CD8-positive, alpha-beta memory T cell (primary cell): ENCODE measurements at places on chromosomes 1 and 21. TPM values are rescaled to one million over a fixed set of nuclear protein-coding genes. Genes with fewer than 3 reads are reported as not detected.
A peak's percentile ranks its signal among the peaks of the same experiment; 100 is the strongest.

DNA sequence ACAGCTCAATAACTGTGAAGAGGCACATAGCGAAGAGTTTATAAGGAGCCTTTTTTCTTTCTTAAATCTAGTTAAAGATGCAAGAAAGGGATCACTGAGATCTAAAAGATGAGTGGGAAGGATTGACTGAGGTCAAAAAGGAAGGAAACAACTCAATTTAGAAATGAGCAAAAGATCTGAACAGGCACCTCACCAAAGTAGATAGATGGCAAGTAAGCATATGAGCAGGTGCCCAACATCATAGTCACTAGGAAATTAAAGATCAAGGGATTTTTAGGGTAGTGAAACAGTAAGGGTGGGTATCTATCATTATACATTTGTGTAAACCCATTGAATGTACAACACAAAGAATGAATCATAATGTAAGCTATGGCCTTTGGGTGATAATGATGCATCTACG is 44.6 kb upstream of the CSF1 start:
- H3K4me1 ChIP-seq = no peaks in the 10 kb centered on the region
- H3K4me3 ChIP-seq = no peak overlapping the region
- no peak overlapping the region for H3K27ac ChIP-seq
- H3K36me3 ChIP-seq = no peaks in the 10 kb centered on the region

DNA sequence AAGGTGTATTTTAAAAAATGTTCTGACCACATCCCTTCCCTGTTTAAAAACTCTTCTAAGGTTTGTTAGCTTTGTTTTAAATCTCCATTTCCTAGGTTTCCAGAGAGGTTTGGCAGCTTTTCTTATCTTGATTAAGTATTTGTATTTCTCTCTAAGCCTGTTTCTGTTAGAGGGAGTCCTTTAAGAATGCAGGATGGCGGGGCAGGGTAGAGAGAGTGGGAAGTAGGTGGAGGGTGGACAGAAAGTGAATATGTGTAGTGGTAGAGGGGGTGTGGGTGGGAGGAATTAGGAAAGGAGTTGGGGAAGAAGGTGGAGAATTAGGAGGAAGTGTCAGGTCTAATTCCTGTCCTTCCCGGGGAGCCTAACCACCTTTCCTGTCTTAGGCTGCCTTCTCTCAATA is 21.2 kb upstream of the SERBP1 start:
- H3K27ac ChIP-seq = no peak overlapping the region
- no peaks in the 10 kb centered on the region for H3K4me1 ChIP-seq
- H3K4me3 ChIP-seq = no peak overlapping the region

DNA sequence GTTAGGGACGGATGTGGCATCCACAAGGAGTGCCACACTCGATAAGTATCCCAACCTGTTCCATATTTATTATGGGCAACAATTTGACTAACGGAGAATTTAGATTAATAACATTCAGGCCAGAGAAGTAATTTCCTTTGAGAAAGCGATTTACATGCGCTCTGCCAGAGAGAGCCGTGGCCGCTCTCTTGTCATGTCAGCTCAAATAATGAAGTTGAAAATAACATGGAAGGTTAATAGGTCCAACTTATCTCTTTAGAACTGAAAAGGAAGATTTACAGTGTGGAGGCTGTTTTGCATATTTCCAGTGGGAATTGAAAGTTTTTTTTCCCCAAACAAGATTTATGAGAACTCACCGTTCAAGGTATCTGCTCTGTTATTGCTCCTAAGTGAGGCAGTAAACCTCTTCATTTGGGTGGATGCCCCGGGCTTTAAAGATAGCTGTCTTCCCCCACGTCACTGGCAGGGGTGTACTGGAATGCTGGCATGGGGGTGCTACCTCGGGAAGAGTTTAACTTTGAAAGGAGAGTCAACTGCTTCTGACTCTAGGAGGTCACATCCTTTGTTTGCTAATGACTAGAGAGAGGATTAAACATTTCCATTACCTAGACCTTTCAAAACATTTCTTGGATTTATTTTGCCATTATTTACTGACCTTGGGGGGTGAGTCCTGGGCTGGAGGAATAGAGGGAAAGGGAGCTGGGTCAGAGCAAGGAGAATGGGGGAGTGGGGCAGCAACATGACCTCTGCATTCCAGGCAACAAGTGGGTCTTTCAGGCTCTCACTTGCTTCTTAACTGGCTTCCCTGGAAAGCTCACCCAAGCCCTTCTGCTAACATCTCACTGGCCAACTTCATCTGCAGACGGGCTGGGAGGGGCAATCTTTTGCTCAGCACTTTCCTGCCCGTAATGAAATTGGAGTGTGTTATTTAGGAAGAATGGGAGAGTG is 204.2 kb downstream of the CAMTA1 start:
- no peak for DNase-seq
- no peak overlapping the region for H3K27ac ChIP-seq
- no peaks in the 10 kb centered on the region for H3K27me3 ChIP-seq
- H3K4me3 ChIP-seq = no peak overlapping the region
- H3K36me3 ChIP-seq = no peaks in the 10 kb centered on the region

DNA sequence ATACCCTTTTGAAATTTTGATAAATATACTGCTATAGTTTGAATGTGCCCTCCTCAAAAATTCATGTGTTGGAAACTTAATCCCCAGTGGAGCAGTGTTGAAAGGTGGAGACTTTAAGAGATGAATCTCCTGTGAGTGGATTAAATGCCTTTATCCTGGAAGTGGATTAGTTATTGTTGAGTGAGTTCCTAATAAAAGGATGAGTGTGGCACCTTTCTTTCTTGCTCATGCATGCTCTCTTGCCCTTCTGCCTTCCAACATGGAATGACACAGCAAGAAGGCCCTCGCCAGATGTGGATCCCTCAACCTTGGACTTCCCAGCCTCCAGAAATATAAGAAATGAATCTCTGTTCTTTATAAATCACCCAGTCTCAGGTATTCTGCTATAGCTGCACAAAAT is 51.8 kb downstream of the CD160 start:
- H3K4me1 ChIP-seq = no peaks in the 10 kb centered on the region
- DNase-seq = no peak
- no peaks in the 10 kb centered on the region for H3K27me3 ChIP-seq
- no peak overlapping the region for H3K27ac ChIP-seq

DNA sequence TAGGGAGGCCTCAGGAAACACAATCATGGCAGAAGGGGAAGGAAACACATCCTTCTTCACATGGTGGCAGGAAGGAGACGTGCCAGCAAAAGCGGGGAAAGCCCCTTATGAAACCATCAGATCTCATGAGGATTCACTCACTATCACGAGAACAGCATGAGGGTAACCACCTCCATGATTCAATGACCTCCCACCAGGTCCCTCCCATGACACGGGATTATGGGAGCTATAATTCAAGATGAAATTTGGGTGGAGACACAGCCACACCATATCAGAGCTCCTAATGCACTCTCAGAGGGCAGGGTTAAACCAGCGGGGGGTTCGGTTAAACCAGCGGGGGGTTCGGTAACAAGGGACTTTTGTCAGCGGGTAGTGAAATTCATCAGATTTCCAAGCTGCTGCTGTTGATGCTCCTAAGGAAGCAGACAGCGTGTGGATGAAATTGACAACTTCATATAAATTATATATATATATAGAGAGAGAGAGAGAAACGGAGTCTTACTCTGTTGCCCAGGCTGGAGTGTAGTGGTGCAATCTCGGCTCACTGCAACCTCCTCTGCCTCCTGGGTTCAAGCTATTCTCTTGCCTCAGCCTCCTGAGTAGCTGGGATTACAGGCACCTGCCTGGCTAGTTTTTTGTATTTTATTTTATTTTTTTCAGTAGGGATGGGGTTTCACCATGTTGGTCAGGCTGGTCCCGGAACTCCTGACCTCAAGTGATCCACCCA is 4.2 kb downstream of the CSTB start:
- no peaks in the 10 kb centered on the region for H3K36me3 ChIP-seq
- no peak for DNase-seq
- H3K4me3 ChIP-seq = no peak overlapping the region
- no peaks in the 10 kb centered on the region for H3K27me3 ChIP-seq
- no peak overlapping the region for H3K27ac ChIP-seq

DNA sequence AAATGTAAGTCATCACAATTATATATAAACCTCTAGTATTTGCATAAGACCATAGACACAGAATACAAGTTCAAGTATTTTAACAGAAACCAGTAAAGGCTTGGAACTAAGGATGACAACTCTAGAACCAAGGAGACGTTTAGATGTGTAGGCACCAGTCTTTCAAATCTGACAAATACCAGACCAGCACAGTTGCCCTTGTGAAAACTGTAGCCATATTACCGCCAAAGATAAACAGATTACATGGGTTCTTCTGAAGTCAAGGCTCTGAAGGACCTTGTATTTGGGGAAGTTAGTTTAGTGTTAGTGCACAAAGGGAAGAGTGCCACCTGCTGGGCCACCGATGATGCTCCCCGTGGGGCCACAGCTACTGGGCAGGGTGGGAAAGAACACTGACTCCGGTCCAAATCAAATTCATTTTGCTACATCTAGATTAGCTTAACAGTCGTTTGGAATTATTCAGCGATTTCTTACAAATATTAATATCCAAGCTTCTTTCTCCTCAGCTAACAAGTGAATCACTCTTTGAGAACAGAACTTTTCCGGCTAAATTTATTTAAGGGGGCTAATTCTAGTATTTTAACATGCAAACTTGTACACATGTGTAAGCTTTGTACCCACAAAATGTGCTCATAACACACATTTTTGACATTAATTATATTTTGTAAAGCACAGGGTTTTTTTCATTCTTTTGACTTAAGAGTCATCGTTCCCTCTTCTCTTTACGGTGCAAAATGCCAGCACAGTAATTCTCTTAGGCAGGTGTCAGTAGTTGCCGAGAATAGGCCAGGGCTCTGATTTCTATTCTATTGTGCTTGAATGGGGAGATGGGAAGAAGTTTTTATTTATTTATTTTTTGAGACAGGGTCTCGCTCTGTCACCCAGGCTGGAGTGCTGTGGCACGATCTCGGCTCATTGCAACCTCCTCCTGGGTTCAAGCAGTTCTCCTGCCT is 8.0 kb upstream of the NIBAN1 start:
- H3K4me1 ChIP-seq = no peaks in the 10 kb centered on the region
- H3K27ac ChIP-seq = no peak overlapping the region
- no peaks in the 10 kb centered on the region for H3K27me3 ChIP-seq
- no peak overlapping the region for H3K4me3 ChIP-seq
- no peaks in the 10 kb centered on the region for H3K36me3 ChIP-seq

- no peak overlapping the region for H3K27ac ChIP-seq
- no peaks in the 10 kb centered on the region for H3K36me3 ChIP-seq
- H3K27me3 ChIP-seq = no peaks in the 10 kb centered on the region
- no peaks in the 10 kb centered on the region for H3K4me1 ChIP-seq
- H3K4me3 ChIP-seq = no peak overlapping the region
Measured at GRCh38 chr1:88746916-88747315, 62.8 kb downstream of the PKN2 start.

- no peak overlapping the region for H3K27ac ChIP-seq
- H3K4me1 ChIP-seq = peaks cover 42% of the 10 kb centered on the region
- no peak overlapping the region for H3K4me3 ChIP-seq
- no peaks in the 10 kb centered on the region for H3K27me3 ChIP-seq
- DNase-seq = no peak
- no peaks in the 10 kb centered on the region for H3K36me3 ChIP-seq
Measured at GRCh38 chr1:244444854-244445253, 6.9 kb downstream of the ADSS2 start.

DNA sequence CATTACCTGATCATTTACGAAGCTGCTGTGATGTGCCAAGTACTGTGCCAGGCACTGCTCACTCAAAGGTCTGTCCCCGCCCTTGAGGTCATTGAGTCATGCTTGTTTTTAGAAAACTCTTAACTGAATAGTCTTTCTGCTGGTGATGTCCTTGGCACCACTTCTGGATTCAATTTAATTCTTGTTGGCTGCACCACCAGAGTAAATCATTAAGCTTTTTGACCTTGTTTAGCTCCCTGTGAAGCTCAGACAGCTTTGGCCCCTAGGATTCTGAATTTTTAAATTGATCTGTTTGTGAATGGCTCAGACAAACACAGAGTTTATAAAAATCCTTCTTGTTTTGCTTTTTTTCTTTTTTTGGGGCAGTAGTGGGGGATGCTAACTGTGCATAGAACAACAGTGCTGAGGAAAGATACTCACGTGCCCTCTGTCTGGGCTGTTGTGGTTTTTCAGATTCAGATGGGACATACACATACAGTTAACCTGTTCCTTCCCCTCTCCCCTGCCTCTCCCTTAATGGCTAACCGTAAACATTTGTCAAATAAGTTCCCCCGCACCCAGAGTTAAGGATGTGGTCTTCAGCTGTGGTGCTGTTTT is 67.6 kb downstream of the MTR start:
- peaks cover 8% of the 10 kb centered on the region for H3K4me1 ChIP-seq
- H3K36me3 ChIP-seq = peaks cover 59% of the 10 kb centered on the region
- no peak overlapping the region for H3K27ac ChIP-seq
- H3K27me3 ChIP-seq = no peaks in the 10 kb centered on the region
- H3K4me3 ChIP-seq = no peak overlapping the region

DNA sequence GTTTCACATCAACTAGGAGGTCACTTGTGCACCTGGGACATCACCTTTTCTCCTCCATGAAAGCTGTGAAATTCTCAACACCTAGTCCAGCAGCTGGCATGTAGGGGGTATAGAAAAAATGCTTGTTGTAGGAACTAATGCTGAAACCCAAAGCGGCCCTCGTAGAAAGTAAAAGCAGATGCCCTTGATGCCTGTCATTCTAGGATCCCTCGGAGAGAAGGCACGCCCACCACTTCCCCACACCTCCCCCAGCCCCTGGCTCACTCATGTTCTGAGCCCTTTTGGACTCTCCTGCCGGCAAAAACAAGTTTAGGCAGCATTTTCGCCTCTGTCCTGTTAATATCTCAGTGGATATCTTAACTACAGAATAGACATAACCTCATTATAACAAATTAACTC is 36.5 kb downstream of the RIPK4 start:
- no peaks in the 10 kb centered on the region for H3K36me3 ChIP-seq
- H3K27me3 ChIP-seq = peaks cover 4% of the 10 kb centered on the region
- H3K4me1 ChIP-seq = no peaks in the 10 kb centered on the region
- DNase-seq = no peak
- no peak overlapping the region for H3K27ac ChIP-seq

- DNase-seq = no peak
- no peak overlapping the region for H3K4me3 ChIP-seq
- H3K4me1 ChIP-seq = peaks cover 32% of the 10 kb centered on the region
- peak overlapping the region; percentile 8 for H3K27ac ChIP-seq
- no peaks in the 10 kb centered on the region for H3K36me3 ChIP-seq
Measured at GRCh38 chr1:175193527-175193910, 943 bp upstream of the KIAA0040 start.

GRCh38 chr1:50841791-50842387 is 118.2 kb downstream of the FAF1 start:
- DNase-seq = no peak
- no peak overlapping the region for H3K27ac ChIP-seq
- H3K4me1 ChIP-seq = no peaks in the 10 kb centered on the region
- no peaks in the 10 kb centered on the region for H3K36me3 ChIP-seq
- H3K4me3 ChIP-seq = no peak overlapping the region

- no peak overlapping the region for H3K27ac ChIP-seq
- no peak overlapping the region for H3K4me3 ChIP-seq
- no peaks in the 10 kb centered on the region for H3K4me1 ChIP-seq
Measured at GRCh38 chr1:186078245-186078644, 296.8 kb downstream of the TPR start.

CASQ1 gene
- not detected for total RNA-seq

DNAJC28 gene
- 0.63 TPM for total RNA-seq

BCAN gene
- not detected for total RNA-seq

CLCNKB gene
- not detected for total RNA-seq

GABRD gene
- total RNA-seq = not detected

BCL2L15 gene
- total RNA-seq = 1.9 TPM

SLC5A9 gene
- not detected for total RNA-seq
